Activated T-cell treated with anti-CD3 and anti-CD28 coated beads for 1 hour (primary cell): ENCODE measurements at places on chromosomes 3 and 15.

DNA sequence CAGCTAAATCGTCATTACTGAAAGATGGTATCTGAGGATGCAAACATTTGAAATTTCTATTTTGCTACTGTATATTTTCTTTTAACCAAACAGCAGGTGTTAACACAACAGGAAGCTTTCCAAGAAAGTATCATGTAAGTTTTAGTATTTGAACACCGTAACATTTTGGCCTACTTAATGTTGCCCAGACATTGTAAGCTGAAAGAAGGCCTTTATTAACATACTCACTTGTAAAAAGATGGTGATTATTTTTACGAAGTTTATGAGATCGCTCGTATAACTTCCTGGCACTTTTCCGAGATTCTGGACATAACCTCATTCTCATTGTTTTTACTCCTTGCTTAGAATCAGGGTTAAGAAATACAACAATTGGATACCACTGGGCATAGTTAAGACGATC lies 95.7 kb downstream of the TJP1 start:
- DNase-seq: no peak

DNA sequence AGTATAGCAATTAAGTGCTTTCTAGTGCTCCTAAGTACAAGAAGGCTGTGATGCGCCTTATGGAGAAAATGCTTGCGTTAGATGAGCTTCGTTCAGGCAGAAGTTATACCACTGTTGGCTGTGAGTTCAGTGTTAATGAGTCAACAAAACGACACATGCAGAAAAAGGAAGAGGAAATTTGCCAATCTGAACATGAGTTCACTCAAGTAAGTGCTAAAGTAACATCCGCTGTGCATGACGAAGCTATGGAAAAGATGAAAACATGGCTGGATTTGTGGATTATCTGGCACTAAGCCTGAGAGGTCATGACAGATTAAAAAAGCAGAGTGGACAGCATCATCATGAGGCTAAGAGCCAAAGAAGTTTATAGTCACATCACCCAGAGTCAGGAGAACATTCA lies 36.9 kb downstream of the SH3BP5 start:
- DNase-seq: no peak

- DNase-seq: no peak
Measured at GRCh38 chr15:45146405-45146804, 16.6 kb downstream of the DUOX1 start.

- DNase-seq: no peak
Measured at GRCh38 chr15:58506783-58507668, 75.2 kb downstream of the LIPC start.

GRCh38 chr15:89066280-89066679 lies 22.0 kb upstream of the ABHD2 start:
- no peak for DNase-seq

DNA sequence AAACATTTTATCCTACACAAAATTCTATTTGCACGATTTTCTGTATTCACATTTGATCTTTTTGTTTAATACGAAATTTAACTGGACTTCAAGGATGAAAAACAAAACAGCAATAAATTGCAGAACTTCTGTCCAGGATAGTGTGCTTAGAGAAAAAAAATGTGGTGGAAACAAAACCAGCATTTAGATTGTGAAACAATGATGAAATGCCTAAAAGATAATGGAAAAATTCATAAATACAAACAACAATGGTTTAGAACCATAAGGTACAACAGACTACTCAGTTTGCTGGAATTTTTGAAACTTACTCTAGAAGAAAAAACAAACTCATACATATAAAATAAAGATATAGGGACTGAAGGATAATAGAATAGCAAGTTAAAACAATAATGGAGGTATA lies 234.0 kb downstream of the BCHE start:
- no peak for DNase-seq
